ENCODE measurements at places on chromosomes 12 and 14. TPM values are rescaled to one million over a fixed set of nuclear protein-coding genes. Genes with fewer than 3 reads are reported as not detected.

DNA sequence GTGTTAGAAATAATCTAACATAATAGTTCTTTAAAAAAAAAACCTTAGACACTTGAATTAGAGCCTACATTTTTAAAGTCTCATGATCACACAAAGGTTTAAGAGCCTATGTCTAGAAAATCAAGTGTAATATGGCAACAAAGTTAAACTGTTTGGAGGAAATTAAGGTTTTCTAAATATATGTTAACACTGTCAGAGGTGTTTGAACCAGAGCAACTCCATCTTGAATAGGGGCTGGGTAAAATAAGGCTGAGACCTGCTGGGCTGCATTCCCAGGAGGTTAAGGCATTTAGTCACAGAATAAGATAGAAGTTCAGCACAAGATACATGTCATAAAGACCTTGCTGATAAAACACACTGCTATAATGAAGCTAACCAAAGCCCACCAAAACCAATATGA lies 12.4 kb downstream of the CPNE8 start:
- no peak for DNase-seq

DNA sequence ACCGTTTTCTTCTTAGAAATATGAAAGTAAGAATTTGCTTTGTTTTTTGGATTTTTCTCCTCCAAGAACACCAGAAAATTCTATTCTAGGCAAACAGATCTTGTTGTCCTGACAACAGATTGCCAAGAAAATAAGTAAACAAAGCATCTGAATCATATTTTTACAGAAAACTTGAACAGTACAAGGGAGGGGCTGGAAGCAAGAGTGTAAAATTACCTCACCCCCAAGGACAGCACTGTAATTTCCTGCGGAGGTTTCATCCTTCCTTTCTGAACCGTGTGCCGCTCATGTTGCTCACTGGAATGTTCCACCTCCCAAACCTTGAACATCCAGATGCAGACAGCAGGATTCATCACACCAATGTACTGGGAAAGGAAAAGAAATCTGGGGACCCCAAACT lies 5.4 kb upstream of the CAMKK2 start:
- DNase-seq: no peak

- DNase-seq: no peak
Observed at GRCh38 chr12:45737638-45738037, 8.1 kb downstream of the ARID2 start.

- no peak for DNase-seq
Observed at GRCh38 chr12:64059685-64060084, 162.4 kb downstream of the KICS2 start.

- peak; percentile 49 for DNase-seq
Observed at GRCh38 chr14:92135269-92135668, 13.5 kb downstream of the CPSF2 start.

GRCh38 chr12:30138483-30138882 lies 354.7 kb upstream of the TMTC1 start:
- no peak for DNase-seq

- peak; percentile 64 for DNase-seq
Observed at GRCh38 chr12:52278575-52279421, 4.4 kb downstream of the KRT86 start.

- no peak for DNase-seq
Observed at GRCh38 chr12:1277905-1278304, 286.9 kb downstream of the ERC1 start.

DNA sequence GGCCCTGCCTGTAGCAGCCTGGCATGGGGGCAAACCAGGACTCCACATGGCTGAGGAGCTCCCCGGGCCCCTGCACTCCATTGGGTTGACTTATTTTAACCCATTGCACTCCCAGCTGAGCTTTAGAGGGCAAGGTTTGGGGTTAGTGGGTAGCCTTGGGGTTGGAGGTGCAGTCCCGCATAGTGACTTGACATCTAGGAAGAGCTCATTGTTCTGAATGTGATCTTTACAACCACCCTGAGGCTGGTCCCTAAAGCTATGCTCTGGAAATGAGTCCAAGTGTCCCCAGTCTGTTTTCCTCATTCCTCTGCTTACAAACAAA lies 36.4 kb downstream of the NFKBIA start:
- no peak for DNase-seq

DNA sequence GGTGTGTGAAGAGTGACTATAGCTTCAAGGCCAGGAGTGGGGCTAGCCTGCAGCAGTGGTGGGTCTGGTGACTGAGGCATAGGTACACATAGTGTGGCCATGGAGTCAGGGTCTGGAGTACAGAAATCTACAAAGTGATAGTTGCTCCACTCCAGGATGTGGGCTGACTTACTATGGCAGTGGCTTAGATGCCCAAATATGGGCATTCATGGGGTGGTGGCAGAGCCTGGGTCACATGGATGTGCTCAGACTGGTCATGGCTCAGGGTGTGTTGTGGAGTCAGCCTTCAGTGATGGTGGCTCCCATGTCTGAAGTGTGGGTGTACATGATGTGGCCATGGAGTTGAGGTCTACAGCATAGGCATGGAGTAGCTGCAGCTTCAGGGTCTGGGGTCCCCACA lies 27.3 kb downstream of the CLEC6A start:
- no peak for DNase-seq

GRCh38 chr14:69584389-69584788 lies 9.7 kb upstream of the CCDC177 start:
- DNase-seq: no peak

DNA sequence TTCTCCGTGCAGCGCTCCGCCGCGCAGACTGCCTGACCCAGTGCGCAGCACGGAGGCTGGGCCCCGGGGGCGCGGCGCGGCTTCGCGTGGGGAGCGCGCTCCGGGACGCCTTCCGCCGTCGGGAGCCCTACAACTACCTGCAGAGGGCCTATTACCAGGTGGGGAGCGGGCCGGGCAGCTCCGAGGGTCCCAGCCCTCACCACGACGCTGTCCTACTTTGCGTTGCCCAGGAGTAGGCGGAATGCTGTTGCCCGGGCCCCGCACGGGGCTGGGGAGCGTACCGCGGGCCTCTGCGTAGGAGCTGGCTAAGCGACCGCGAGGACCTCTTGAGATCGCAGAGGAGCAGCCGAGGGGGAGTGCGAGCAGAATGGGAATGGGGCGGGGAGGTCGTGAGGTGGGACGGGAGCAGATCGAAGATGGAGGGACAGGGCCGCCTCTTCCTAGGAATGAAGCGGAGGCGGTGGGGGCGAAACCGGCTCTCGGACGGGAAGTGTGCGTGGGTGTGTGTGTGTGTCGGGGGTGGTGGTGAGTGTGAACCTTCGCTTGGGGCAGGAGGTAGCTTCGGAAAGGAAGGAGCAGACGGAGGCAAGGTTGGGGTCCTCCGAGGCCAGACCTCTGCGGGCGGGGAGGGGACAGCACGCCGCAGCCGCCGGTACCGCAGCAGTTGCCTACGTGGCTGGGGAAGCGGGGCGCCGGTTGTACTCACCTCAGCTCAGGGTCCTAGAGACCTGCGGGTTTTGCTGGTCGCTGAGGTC lies 751 bp downstream of the P3H3 start:
- DNase-seq: no peak

- no peak for DNase-seq
Observed at GRCh38 chr14:36217732-36218131, 41.2 kb upstream of the PTCSC3 start.

DNA sequence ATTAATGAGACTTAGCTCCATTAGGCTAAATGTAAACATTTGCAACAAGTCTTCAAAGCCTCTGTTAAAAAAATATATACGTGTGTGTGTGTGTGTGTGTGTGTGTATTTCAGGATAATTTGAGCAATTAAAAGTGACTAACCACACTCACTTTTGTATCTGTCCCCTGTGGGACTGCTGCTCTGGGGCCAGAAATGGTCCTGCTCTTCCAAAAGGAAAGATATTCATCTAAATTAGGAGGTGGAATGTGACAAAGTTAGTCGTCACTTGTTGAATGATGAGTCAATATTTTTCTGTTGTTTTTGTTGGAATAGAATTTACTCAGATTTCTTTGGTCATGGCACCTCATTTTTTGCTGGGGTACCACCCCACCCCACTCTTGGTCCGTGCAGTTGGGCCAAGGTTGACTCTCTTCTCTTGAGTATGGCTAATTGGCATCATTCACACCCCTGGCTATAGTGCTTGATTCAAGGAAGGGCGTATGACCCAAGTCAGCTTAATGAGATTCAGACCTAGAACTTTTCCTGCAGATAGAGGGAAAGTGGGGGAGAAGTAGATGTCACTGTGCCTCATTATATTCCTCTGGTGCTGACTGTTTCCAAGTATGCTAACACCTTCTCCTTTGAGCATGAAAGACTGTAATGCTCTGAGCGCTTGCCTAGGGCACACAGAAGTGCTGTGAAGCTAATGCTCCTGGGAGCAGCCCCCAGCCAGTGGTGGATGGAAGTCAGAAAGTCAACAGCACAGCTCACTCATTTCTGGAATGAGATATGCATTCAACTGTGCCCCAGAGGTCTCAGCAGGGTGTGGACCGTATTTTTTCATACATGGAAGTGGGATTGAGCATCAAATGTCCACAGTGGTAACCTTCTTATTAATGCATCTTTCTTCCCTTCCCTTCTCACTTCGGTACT lies 577.0 kb upstream of the TBX3 start:
- DNase-seq: no peak

DNA sequence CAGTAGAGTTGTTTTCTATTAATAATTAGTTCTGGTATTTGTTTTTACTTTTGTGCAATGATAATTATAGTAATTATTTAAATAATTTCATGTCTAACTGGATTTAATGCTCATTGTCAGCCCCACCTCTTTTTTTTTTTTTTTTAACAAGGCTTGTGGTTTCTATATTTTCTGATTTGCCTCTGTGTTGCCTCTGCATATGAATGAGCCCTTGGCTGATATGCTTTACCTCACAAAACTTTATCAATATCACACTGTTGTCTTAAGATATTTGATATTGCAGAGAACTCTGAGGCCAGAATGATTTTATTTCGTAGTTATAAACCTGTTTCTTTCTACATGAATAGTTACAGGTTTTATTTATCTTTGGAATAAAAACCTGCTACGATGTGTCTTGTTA lies 116.2 kb upstream of the ATP2B1 start:
- DNase-seq: no peak

DNA sequence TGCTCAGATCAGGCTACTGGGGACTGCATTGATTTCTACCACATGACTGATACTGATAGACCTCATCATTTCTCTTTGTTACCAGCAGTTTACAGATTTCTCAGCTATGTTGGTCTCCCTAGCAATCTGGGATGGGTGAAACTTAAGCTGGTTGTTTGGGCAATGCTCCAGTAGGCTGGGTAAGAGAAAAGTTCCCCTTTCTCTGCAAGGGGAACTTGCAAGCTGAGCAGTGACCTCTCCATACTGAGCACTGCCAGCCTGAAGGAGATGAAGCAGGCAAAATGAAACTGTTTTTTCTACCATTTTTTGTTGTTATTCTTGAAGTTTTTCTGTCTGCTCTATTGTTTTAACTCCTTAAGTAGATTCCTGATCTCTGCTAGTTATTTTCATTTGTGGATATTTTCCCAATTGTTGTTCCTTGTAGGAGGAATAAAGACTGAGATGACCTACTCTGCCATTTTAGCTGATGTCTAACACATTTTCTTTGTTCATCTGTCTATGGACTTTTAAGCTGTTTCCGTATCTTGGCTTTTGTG lies 1.3 kb upstream of the OR4M1 start:
- no peak for DNase-seq

- peak; percentile 48 for DNase-seq
Observed at GRCh38 chr12:2902272-2902880, 11.7 kb downstream of the TULP3 start.

GRCh38 chr12:38954238-38954873 lies 49.0 kb upstream of the CPNE8 start:
- no peak for DNase-seq

DNA sequence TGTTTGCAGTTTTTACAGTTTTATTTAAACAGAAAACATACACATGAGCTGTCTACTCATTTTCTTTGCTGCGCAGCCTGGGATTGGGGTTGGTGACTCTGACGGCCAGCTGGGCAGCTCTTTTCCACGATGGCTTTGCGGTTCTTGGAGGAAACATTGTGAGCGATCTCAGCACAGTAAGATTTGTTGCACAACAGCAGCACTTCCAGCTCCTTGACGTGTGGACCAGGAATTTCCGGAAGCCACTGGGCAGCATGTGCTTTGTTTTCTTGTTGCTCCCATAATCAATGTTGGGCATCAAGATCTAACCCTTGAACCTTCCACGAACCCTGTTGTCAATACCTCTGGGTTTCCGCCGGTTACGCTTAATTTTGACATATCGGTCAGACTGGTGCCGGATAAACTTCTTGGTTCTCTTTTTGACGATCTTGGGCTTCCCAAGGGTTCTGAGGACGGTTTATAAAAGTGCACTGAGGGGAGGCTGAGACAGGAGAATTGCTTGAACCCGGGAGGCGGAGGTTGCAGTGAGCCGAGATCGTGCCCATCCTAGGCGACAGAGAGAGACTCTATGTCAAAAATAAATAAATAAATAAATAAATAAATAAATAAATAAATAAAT lies 21.8 kb downstream of the FKBP11 start:
- DNase-seq: no peak

DNA sequence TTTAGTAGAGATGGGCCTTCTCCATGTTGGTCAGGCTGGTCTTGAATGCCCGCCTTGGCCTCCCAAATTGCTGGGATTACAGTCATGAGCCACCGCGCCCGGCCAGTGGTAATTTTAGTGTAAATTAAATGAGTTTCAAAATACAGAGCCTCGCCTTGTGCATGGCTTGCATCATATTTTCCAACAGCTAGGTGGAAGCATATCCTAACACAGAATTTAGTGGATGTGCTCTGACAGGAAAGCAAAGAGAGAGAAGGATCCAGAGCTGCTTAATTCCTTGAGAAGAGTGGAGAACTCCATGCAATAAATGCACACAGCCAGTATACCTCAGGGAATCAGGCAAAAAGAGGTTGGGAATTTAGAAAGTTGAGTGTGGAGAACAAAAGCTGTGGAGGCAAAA lies 2.5 kb downstream of the OR6C2 start:
- no peak for DNase-seq

GRCh38 chr12:94875525-94875924 lies 128.0 kb downstream of the NDUFA12 start:
- DNase-seq: peak; percentile 41

ST8SIA1 gene
- total RNA-seq: not detected

FRS2 gene
- 15.5 TPM for total RNA-seq

TUBA1B gene
- 2,228 TPM for total RNA-seq

NFYB gene
- total RNA-seq: 23.3 TPM

CLEC9A gene
- not detected for total RNA-seq

MANSC1 gene
- 56.5 TPM for total RNA-seq

KCNC2 gene
- total RNA-seq: not detected

NUAK1 gene
- total RNA-seq: 38.0 TPM

WSCD2 gene
- total RNA-seq: not detected
